ENCODE measurements at places on chromosomes 1 and 21.

- DNase-seq = no peak
Observed at GRCh38 chr1:230907472-230908205, 39.3 kb upstream of the C1orf198 start.

GRCh38 chr1:42838482-42839190, 7.8 kb upstream of the ZNF691 start:
- no peak for DNase-seq

DNA sequence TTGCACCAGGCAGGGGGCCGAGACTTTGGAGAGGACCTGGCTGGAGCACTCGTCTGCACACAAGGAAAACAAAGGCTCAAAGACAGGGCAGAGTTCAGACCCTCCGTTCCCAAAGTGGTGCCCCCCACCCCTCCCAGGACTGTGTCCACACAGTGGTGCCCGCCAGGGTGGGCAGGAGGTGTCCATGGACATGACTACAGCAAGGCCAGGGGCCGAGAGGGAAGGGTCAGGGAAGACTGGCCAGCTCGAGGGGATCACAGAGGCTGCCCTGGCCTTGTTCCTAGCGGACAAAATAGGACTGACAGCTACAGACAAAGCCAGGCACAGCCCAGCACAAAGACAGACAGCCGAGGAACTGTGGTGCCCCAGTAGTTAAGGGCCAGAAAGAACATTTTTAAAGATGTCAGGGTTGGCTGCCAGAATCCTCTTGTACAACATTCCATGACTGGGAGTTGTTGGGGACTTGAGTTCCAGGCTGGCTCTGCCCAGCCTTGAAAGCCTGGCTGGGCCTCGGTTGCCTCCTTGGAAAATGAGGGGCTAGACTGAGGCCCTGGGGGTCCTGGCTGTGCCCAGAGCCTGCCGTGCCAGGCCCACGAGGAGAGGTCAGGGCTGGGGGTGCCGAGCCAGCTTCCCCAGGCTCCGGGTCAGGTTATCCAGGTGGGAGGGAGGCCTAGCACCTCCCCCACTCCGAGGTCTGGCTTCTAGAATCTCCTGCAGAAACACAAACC, 63.7 kb downstream of the SLX9 start:
- no peak for DNase-seq

DNA sequence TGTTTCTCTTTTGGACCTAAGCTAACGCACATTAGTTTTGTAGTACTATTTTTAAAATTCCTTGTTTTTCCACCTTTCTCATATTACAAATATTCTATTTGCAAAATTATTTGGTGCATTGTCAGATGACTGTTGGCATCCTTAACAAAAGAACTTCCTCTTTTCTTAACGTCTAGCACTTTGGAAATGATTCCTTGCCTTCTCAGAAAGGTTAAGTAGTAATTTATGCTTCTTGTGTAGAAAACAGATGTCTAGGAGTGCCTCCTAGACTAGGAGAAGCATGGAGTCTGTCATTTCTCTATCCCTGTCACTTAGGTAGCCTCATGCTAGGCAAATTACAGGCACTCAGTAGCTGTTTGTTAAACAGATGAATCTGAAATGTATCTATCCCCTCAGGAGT, 64.4 kb downstream of the HSPA13 start:
- DNase-seq = no peak

GRCh38 chr1:198845851-198846250, 207.0 kb downstream of the PTPRC start:
- DNase-seq = no peak

- no peak for DNase-seq
Observed at GRCh38 chr1:17553975-17554700, 14.6 kb downstream of the ARHGEF10L start.

DNA sequence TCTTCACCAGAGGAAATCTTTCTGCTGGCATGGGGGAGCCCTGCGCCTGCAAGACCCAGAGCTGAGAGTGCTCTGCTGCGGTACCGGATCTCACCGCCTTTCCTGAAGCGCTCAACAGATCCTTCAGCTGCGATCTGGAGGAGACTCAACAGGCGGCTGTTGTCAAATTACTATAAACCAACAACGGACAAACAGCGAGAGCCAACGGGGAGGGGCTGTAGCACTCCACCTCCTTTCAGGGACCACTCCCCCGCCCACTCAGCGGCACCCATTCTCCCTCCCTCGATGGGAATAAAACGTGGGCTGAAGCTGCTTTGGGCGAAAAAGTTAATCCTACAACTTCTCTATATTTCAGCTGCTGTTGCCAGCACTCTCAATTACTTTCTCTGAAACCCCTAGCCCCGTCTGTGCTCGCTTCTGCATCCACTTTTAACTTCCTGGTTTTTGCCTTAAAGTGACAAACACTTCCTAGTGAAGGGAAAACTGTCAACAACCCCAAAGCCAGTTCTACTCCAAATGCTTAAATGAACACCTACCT, at the start of gene FMO5:
Gene FMO5 (minus strand): TSS at position 147 of the 538 bp plus-strand sequence. CDS start 310 bp downstream, outside the sequence.
- DNase-seq = peak; percentile 23

GRCh38 chr1:36273024-36273423, 33.1 kb upstream of the SH3D21 start:
- no peak for DNase-seq

DNA sequence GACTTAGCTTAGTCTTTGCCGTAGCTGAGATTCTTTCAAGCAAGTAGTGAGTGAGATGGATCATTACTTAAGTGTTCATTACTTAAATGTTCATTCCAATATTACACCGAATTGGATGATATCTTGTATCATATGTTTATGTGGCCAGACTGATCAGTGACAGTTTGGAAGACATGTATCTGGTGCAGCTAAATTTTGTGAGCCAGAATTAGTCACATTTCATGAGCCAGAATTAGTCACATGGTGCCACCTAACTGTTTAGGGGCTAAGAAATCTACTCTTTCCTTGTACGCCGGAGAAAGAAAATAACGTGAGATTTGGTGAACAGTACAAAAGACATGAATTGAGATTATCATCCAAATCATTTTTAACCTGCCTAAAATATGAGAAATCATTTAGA, 355.6 kb downstream of the USP25 start:
- no peak for DNase-seq

DNA sequence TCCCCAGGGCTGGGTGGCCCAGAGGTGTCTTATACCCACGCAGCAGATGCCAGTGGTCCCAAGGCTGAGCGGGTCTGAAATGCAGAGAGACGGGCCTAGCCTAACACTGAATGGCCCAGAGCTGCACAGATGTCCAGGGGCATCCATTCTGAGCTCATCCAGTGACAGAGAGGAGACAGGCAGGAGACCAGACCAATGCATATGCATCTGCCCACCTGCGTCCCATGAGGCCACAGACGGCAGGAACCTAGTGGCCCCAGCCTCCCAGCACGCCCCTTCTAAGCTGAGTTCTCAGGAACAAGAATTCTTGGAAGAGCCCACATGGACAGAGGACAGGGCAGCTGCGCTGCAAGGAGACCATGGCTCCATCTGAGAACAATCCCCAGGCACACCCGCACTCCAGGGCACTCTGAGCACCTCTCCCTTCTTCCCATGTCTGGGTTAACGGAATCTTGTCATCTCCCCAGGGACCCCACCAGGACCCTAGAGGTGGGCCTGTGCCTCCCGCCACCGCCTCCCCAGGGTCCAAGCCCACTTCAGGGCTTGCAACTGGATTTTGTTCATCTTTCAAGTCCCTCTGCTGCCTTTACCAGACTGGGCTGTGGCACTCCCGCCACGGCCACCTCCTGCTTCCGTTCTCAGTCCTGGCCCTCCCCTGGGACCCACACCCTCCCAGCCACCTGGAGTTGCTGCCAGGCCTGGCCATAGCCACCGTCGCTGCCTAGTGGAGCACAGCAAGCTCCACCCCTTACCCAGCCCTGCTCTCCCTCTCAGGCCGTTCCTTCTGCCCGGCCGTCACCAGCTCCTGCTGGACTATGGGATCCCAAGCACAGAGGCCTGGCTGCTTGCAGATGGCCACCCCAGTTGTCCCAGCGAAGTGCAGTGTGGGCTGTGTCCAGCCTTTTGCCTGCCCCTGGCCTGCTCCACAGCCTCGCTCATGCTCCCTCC, 3.3 kb downstream of the WNT3A start:
- no peak for DNase-seq

DNA sequence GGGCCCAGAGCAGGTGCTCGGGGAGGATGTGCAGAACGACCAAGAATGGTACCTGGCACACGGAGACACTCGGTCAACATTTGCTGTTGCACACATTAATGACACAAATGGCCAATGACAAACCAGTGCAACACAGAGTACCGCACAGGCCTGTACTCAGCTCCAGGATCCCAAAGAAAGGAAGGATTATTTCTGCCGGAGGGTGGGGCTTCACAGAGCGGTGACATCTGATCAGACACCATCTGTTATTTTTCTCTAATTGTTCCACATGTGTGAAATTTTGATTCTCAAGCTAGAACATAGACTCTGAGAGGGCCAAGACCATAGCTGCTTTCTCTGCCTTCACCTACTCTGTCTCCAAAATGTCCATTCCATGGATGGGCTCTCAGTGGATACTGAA, 100.4 kb downstream of the MRPL37 start:
- peak; percentile 14 for DNase-seq

GRCh38 chr1:196887515-196888239, at the start of gene CFHR4:
CFHR4 (plus strand) TSS chr1:196888052; CDS start chr1:196888151, 99 bp downstream.
- DNase-seq = no peak

GRCh38 chr1:154411525-154411924, 6.4 kb downstream of the IL6R start:
- no peak for DNase-seq

DNA sequence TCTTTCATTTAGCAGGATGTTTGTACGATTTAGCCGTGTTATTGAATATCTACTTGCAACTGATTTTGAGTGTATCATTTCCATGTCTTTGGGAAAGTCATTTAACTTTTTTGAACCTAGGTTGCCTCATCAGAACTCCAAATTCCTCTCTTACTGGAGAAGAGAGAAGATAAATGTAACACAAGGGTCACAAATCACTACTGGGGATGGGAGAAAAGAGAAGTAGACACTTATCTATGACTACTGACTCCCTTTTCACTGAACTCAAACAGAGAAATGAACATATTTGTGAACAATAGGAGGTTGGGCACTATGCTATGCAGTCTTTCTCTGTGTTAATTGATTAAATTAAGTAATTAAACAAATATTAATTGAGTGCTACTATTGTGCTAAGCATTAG, 42.2 kb downstream of the TENT5C start:
- DNase-seq = no peak

GRCh38 chr1:58880592-58880991, 96.7 kb upstream of the JUN start:
- DNase-seq = no peak

DNA sequence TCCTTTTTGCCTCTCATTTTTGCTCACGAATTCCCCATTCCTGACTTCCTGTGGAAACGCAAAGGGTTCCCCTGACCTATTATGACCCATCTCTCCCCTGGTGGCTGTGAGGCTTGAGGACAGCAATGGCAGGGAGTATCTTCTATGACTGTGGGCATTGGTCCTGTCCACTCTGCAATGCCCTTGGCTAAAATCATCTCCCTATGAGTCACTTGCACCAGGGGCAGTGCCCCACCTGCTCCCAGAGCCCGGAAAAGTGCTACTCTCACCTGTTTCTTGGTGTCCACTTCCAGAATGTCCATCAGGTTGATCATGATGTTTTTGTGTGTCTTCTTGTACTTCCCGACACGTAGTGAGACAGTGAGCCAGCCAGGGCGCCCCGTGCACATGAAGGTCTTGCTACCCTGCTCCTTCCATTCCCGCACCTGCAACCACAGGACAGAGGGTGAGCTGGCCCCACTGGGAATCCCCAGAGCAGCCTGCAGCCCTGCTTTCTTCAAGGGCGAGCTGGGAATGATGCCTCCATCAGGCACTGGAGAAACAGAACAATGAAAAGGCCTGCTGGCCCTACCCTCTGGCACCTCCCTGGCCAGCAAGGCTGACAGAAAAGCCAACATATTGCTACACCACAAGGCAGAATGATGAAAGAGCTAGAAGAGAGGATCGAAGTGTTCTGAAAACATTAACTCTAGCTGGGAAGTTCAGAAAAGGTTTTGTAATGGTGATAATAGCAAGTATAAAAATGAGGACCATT, 3.5 kb downstream of the DHCR24 start:
- no peak for DNase-seq

- DNase-seq = no peak
Observed at GRCh38 chr1:169604781-169605560, 18.7 kb upstream of the F5 start.

- no peak for DNase-seq
Observed at GRCh38 chr1:236021424-236022135, 43.3 kb downstream of the NID1 start.

DNA sequence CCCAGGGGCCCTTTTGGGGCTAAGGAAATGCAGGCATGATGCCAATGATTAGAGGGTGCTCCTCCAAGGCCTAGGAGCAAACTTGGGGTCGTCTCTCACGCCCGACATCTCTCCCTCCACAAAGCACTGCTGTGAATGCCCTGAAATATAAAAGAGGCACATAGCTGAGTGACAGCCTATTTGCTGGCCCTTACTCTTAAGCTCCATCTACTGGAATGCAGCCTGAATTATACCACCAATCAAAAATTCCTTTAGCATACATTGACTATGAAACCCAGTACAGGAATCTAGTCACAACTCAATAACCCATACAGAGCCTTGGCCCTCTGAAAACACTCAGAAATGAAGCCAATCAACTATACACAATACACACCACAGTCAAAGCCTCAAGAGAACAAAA, 105.5 kb downstream of the LRIG2 start:
- DNase-seq = no peak

DNA sequence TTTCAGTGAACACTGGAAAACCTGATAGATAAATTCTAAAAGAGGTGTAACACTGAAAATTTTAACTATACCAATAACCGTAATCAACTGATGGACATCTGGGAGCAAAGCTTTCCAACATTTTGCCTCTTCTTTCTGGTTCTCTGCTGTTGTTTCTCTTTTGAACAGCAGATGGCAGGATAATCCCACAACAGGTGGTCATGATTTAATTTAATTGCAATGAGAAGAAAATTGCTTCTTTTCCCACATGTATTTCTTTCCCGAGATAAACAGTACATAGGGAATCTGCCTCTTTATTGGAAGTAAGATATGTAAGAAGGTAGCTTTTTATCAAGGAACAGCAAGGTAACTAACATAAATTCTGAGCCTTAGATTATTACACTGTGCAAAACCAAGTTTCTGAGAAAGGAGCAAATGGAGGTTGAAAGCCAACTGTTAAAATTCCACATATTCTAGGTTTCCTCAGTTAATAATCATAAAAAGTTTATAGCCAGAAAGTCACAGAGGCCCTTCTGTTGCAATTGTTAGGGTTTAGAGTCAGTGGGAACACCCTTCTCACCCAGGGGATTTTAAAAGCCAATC, 72.9 kb downstream of the RPS6KA1 start:
- DNase-seq = peak; percentile 24

Data from NCI-H774 (cell line).